Femur (tissue), 1 donor: ENCODE measurements at places on chromosomes 3 and 15.

- no peak for DNase-seq
Measured at GRCh38 chr3:24505691-24506550, 11.3 kb upstream of the THRB start.

- no peak for DNase-seq
Measured at GRCh38 chr3:174329321-174329720, 529.8 kb upstream of the NAALADL2 start.

DNA sequence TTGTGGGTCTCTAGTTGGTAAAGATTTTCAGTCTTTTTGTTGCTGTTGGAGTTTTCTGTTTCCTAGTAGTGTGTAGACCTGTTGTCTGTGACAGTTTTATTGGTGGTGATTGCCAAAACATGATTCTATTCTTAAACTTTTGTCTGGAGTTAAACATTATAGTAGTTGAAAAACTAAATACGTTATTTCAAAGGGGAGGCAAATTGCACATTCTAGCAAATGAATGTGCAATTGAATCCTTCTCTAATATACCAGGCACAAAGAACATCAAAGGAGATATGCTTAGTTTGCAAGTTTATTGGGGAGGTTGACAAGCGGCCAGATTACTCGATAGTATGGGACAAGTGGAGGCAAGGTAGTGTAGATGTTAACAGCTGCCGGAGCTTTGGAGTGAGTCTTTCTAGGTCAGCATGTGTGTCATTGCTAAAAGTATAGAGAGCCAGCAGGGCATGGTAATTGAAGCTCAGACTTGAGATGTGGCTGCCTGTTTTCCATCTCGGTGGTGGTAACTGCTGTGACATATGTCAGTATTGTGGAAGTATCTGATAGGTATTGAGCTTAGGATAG lies 20.6 kb downstream of the CHD2 start:
- DNase-seq: no peak

DNA sequence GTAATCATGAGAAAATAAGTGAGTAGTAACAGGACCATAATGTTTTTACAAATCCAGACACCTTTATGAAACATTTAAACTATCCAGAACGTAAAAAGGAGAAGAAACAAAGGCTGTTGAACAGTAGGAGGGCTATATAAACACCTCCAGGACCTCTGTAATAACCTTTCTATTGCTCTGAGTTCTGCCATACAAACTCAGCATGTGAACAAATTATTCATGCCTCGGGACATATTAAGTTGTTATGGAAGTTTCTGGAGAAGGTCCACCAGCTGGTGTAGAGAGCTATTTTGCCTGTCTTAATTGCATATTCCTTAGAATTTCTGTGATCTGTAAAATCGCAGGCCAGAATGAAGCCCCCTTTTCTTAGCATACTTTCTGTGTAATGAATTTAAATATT lies 256.3 kb downstream of the UBE2E2 start:
- DNase-seq: no peak

DNA sequence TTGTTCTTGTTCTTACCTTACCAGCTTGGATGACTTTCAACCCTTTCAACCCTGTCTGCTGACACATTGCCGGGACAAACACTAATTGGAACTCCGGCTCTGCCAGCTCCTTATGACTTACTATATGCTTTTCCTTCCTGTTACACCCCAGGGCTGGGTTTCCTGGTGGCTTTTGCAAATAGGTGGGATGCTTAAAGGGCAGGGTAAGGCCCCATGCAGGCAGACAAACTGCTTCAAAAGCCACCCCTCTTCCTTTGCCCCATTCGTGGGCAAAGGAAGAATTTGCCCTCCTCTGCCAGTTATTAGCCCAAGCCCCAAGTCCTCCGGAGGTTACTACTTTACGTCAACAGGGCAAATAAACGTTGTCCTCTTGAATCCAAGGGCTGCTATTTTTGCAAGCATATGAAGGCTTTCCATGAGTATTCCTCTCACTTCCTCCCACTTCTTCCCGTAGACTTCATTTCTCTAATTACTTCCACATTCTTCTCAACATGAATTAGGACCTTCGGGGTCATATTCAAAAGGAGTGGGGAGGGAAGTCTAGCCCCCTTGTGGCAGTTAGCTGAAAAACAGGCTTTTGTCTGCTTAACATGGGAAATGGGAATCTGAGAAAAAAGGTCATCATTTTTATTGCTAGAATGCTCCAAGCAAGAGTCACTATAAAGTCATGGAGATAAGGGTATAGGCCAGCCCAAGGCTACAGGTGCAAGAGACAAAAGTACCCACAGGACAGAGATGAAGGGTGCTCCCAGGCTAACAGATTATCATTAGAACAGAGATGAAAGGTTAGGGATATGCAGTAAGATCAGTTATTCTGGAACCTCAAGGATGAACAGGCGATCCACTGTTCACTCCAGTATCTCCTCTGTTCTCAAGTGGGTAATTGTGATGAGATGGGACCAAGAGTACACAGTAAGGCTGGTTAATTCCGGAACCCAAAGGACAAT lies 56.3 kb upstream of the FSTL1 start:
- peak; percentile 39 for DNase-seq

- DNase-seq: no peak
Measured at GRCh38 chr15:98775498-98776230, 127.3 kb downstream of the IGF1R start.

- no peak for DNase-seq
Measured at GRCh38 chr15:69511716-69512340, 59.2 kb downstream of the RPLP1 start.

DNA sequence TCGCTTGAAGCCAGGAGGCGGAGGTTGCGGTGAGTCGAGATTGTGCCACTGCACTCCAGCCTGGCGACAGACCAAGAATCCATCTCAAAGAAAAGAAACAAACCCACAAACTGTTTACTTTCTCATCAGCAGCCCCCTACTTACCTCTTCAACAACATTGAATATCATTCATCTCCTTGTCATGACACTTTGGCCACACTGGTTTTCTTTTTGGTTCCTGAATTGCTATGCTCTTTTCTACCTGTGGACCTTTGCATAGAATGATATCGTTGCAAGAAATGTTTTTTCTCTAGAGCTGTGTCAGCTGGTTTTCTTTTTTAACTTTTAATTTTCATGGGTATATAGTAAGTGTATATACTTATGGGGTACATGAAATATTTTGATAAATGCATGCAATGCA lies 82.4 kb downstream of the CD200 start:
- no peak for DNase-seq

DNA sequence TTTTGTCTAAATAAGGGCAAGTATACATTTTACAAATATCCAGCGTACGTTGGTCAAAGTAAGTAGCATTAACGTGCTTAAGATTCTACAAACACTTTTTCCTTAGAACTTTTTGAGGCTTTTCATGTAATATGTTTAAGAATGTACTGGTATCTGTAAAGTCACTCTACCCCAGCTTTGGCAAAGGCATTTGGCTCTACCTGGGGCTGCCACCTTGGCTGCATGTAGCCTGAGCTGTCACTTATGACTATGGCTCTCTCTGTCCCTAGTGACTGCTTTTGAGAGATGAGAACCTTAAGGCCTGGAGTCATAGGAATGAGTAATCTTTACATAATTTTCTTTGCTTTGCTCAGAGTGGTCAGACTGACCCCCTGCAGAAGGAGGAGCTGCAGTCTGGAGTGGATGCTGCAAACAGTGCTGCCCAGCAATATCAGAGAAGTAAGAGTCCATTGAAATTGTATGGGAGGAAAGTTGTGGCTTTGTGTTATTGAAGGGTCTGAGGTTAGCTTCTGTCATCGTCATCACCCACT lies 61.2 kb downstream of the IQGAP1 start:
- no peak for DNase-seq

DNA sequence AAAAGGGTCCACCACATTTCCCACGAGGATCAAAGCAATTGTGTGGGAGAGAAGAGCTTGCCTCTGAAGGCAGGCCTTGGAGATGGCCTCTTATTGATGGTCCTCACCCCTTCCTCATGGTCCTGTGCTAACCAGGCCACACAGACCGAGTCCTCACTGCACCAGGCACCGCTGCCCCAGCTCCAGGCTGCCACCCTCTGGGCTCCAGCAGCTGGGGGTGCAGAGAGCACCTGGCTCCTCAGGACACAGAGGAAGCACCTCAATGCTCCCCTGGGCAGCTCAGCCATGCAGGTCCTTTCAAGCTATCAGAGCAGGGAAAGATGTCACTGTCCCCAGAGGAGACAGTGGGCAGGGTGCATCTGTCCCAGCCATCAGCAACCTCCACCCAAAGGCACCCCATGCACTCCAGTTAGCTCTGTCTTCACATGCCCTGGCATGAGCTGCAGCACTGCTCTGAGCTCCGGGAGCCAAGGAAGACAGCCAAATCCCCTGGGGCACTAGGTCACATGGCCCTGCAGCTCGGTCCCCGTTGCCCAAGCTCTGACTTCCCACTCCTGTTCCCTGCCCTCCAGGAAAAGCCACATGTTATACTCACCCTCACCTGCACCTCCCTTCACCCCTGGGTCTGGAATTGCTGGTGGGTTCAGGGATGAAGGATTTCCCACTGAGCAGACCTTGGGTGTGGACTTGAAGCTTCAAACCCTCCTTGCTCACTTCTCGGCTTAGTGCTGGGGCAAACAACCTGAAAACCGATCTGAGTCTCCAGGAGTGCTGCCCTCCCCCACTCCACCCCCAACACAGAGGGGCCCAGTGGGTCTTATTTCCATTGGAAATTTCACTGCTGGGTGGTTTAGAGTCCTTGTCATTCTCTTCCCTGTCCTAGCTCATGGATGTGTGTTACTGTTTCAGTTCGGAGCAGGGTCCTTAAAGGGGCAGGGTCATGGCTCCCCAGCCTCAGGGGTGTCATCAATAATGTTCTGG lies 32.6 kb downstream of the ALS2CL start:
- no peak for DNase-seq

DNA sequence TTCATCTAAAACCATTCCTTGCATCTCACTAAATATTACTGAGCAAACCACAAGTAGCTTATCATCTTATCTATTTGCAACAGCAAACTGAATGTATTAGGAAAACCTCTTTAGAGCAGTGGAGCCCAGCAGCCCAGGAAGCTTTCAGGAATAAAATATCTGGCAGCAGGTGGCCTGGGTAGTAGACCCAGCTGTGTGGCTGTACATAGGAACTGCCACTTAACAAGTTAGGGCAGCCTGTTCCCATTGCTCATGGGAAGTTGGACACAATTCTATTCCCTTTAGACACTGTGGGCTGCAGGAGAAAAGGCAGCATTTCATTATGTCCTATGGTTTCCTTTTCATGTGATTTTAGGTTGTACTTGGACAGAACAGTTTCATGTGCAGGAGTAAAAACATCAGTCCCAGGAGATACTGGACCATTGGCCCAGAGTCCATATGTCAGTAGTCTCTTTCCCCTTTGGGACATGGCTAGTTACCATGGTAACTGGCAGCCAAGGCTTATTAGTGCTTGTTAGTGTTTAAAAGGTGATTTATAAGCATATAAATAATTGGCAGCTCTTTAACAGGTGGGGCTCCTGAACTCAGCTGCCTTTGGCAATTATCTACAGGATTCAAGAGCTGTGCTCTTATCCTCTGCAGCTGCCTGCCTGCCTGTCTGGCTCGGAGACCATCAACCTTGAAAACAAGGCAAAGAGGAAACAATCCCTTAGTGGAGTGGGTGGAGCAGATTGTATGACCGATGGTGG lies 28.9 kb upstream of the LSAMP start:
- DNase-seq: no peak

GRCh38 chr3:58793938-58794337 lies 127.4 kb upstream of the FAM3D start:
- no peak for DNase-seq
